ENCODE measurements at places on chromosomes 3 and 15. TPM values are rescaled to one million over a fixed set of nuclear protein-coding genes. Genes with fewer than 3 reads are reported as not detected.

The RTP3 gene
- total RNA-seq = not detected

The GOLGA8O gene
- total RNA-seq = 0.67 TPM

The PAK6 gene
- 1.00 TPM for total RNA-seq

The IL17RE gene
- 1.1 TPM for total RNA-seq

The PATL2 gene
- 4.5 TPM for total RNA-seq

The ZNF197 gene
- 31.8 TPM for total RNA-seq

The GOLGA6L4 gene
- total RNA-seq = 0.93 TPM

The KBTBD13 gene
- total RNA-seq = not detected

The DYNLT2B gene
- 13.9 TPM for total RNA-seq

The GPR149 gene
- not detected for total RNA-seq

The C3orf20 gene
- under 0.01 TPM for total RNA-seq

The CORO2B gene
- 1.4 TPM for total RNA-seq

The PRTG gene
- total RNA-seq = 26.2 TPM

The DTWD1 gene
- total RNA-seq = 10.0 TPM

The GXYLT2 gene
- total RNA-seq = 26.4 TPM

The ICE2 gene
- 15.1 TPM for total RNA-seq

All from melanocyte of skin (primary cell).